ENCODE measurements at places on chromosomes 7 and 10.

DNA sequence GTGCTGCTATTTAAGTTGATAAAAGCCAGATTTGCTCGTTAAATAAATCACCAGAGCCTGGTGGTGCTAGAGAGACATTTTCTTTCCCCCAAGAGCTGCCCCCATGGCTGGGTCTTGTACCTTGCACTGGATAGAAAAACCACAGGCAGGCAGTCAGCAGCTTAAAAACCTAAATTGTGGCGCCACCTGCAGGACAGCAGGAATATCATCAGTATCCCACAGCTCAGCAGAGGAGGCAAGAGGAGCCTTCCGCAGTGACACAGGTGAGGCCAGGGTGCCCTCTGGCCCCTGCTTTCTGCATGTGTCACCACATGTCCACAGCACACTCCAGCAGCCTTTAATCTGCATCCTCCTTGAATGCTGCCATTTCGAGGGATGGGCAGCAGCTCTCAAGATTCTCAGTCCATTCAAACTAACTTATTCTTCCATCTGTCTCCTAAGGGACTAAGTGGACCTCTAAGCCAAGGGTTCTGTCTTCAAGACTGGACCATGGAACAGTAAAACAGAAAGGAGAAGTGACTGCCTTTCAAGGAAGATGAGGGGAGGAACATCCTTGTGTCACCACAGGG lies 4.5 kb upstream of the PLXNA4 start:
- peak; percentile 50 for DNase-seq

DNA sequence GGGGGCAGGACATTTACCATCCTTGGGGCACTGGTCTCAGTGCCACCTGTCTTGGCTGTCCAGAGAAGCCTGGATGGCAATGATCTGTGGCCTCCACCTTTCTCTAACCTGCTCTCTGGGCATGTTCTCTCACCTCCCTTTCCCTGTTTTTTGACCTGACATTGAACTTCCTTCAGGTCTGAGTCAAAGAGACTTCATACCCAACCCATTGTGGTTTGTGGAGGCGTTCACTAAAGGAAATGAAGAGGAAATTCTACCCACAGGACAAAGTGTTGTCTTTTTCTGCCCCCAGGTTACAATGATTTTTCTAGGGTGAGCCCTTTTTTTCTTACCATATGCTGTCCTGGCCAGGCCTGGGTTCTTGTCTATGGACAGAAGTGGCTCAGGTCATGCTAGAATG lies 76.6 kb downstream of the CYP26A1 start:
- no peak for DNase-seq

GRCh38 chr10:124449170-124450011 lies 444 bp downstream of the NKX1-2 start:
- DNase-seq = no peak

GRCh38 chr10:122863216-122864193 lies 15.9 kb downstream of the FAM24B start:
- no peak for DNase-seq

DNA sequence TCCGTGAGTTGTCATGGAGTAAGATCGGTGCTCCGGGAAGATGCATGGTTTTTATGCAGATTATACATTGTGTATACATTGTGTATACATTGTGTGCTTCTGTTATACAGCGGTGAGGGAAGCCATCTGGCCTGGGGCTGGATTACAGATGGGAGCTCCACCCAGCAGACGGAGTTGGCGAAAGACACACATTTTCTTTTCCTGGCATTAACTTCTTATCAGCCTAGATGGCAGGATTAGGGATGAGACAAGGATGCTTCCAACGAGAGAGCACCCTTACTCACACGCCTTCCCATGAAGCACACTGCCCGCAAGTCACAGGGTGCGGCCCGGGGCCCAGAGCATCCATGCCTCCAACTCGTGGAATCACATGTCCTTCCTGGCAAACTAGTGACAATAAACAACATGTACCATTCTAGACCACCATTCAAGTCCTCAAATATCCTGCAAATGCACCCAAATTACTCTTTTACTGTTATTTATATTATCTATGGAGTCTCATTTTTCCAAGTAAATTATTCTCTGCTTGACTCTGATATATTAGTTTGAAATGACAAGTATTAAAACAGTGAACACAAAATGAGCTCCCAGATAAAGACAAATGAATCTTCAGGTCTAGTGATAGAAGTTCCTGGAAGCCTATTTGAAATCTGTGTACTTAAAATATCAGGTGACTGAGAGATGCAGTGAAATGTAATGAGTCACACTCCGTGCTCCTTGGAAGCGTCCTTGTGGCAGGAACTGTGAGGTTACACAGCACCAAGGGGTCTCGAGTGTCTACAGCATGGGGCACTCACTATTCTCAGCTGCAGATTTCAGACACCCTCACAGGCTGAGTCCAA lies 29.8 kb upstream of the PPP2R2D start:
- no peak for DNase-seq

DNA sequence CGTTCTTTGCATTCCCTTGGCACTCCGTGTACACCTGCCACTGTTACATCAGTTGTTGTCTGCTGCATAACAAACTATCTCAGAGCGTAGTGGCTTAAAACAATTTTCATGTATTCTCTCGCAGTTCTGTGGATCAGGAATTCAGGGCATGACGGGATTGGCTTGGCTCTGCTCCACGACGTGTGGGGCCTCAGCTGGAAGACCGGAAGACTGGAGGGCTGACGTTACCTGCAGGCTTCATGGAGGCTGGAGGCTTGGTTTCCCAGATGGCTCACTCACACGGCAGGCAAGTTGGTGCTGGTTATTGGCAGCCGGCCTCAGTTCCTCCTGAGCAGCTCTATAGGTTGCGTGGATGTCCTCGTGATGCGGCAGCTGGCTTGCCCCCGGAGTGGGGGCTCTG lies 25.5 kb downstream of the NYAP1 start:
- DNase-seq = peak; percentile 48

GRCh38 chr7:155798673-155799439 lies 13.4 kb downstream of the SHH start:
- peak; percentile 29 for DNase-seq

- no peak for DNase-seq
Measured at GRCh38 chr10:97311111-97311626, 7.9 kb upstream of the FRAT1 start.

GRCh38 chr10:95214369-95214768 lies 20.3 kb downstream of the ACSM6 start:
- peak; percentile 84 for DNase-seq

DNA sequence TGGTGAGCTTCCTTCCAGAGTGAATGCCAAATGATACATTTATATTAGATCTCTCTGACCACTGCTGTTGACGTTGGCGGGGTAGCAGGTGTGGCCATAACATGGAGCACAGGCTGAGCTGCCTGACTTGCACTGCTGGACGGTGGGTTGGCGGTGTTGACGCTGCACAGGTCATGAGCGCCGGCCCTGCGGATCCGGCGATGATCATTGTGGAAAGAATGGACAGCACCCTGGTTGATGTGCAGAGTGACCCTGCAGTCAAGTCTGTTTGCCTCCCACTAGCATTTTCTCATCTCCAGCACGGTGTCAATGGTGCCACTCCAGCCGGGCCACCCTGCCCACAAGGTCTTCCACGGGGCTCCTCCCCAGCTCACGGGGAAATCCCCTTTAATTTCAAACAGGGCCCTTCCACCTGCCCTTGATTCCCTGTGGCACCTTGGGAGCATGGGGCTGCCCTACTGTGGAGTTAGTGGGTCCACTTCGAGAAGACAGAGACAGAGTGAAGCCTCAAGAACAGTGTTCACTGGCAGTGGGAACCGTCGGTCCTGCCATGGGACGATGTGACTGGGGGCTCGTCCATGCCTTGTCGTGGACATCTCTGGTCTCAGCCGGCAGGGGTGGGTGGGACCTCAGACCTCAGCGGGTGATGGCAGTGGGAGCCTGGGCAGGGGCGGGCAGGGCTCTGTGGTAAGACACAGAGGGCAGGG lies 613.5 kb downstream of the PTPRN2 start:
- DNase-seq = no peak

GRCh38 chr10:8919280-8919679 lies 864.8 kb downstream of the GATA3 start:
- no peak for DNase-seq

GRCh38 chr10:115001506-115002381 lies 63.7 kb downstream of the TRUB1 start:
- DNase-seq = peak; percentile 30

DNA sequence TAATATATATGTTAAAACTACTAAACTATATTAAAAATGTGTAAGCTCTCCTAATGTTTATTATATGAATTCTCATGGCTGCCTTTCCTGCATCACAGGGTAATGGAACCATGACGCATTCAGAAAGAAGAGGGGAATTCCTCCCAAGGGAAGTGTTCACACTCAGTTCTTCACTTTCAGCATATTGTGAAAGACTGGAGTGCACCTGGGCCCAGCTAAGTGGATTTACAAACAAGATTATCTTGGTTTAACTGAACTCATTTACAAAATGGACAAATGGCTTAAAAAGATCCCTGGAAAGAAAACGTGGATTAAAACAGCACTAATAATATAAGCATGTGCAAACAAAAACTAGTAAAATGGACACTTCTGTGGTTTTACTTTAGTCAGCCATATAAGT lies 149.8 kb downstream of the DOCK4 start:
- peak; percentile 80 for DNase-seq

GRCh38 chr7:27224983-27225934 lies 17.3 kb upstream of the EVX1 start:
- no peak for DNase-seq

DNA sequence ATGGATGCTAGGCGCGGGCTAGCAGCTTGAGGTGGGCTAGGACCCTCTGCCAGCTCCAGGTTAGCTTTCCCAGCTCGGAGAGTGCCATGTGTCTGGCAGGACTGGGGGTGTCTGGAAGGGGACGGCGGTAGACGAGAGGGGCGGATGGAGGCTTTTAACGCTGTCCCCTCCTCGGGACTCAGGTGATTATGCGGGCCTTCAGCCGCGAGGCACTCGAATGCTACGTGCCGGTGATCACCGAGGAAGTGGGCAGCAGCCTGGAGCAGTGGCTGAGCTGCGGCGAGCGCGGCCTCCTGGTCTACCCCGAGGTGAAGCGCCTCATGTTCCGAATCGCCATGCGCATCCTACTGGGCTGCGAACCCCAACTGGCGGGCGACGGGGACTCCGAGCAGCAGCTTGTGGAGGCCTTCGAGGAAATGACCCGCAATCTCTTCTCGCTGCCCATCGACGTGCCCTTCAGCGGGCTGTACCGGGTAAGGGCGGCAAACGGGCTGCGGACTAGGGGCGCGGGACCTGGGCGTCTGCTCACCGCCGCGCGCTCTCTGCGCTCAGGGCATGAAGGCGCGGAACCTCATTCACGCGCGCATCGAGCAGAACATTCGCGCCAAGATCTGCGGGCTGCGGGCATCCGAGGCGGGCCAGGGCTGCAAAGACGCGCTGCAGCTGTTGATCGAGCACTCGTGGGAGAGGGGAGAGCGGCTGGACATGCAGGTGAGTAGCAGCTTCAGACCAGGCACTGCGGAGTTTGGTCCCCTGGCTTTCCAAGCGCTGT lies 1.1 kb downstream of the CYP26A1 start:
- DNase-seq = no peak

- no peak for DNase-seq
Measured at GRCh38 chr7:155191137-155191536, 106.5 kb upstream of the INSIG1 start.

GRCh38 chr10:30600005-30600404 lies 29.5 kb downstream of the LYZL2 start:
- no peak for DNase-seq

DNA sequence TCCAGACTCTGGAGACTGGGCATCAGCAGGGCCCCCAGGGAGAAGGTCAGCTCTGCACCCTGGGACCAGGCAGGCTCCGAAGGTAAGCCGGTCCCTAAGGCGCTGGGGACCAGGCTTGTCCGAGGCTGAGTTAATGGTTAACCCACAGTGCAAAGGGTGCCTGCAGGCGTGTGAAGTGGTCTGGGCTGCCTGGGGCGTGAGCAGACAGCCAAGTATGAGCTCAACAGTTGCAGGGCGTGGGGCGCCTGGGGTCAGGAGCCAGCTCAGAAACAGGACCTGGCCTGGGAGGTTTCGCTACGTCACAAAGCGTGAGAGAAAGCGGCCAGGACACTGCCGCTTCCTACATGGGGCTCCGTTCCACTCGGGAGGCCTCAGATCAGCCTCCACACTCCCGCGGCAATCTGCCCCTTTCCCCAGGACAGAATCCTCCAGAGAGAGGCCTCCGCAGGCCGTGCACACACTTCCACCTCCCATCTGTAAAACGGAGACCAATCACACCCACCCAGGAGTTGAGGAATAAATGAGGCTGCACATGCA lies 16.0 kb downstream of the PDGFA start:
- no peak for DNase-seq

GRCh38 chr10:49270565-49270964 lies 28.4 kb upstream of the C10orf71 start:
- DNase-seq = no peak

DNA sequence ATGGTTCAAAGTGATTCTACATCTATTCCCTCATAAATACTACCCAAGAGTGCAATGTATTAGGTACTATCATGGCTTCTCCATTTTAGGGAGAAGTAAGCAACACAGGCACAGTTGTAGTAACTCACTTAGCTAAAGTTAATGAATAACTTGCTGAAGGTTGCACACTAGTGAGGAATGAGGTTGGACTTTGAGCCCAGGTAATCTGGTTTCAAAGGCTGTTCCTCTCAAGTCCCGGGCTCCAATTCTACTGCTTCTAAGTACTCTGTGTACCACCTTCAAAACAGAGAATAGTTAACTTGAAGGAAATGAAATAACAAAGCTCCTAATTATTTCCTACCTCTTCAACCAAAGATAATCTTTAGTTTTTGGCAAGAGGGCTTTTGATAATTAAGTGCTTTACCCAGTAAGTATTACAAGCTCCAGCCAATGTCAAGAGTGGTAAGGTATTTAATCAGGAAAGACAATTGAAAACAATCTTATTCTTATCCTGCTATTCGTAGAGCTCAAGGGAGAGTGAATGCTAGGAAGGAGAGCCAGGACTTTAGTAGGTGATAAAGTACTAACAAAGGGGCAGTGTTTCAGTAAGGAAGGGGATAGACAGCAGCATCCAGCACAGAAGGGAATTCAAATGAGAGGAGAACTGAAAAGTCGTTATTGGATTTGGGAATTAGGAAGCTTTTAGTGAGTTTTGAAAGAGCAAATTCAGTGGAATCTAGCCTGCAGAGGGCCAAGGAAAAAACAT lies 158.2 kb upstream of the PTPRZ1 start:
- DNase-seq = no peak

DNA sequence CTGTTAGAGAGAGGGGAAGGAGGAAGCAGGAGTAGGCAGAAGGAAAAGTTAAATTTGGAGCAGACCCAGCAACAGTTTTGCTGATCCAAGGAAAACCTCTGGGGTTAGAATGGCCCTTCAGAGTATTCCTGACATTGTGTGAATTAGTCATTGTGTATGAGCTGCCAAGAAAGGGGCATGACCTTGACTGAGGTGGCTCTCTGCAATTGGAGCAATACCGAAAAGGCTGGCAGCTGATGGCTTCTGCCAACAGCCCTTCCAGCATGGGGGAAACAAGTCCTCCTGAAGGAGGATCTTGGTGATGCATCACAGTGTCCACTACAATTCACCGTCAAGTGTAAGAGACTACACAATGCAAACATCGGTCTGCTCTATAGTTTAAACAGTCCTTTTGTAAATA lies 20.6 kb upstream of the WASL start:
- DNase-seq = no peak

GRCh38 chr10:70355051-70356021 lies 27.1 kb downstream of the LRRC20 start:
- no peak for DNase-seq

GRCh38 chr7:2863461-2864066 lies 19.5 kb upstream of the GNA12 start:
- no peak for DNase-seq

GRCh38 chr10:59360605-59361405 lies 1.5 kb downstream of the FAM13C start:
- peak; percentile 21 for DNase-seq

GRCh38 chr10:71231206-71231605 lies 18.8 kb downstream of the UNC5B start:
- DNase-seq = no peak

Data from DMS79 treated with DMSO at 0.1 percent for 48 hours (cell line).